GM03348 (cell line): ENCODE measurements at places on chromosomes 3 and 15.
A peak's percentile ranks its signal among the peaks of the same experiment; 100 is the strongest.

DNA sequence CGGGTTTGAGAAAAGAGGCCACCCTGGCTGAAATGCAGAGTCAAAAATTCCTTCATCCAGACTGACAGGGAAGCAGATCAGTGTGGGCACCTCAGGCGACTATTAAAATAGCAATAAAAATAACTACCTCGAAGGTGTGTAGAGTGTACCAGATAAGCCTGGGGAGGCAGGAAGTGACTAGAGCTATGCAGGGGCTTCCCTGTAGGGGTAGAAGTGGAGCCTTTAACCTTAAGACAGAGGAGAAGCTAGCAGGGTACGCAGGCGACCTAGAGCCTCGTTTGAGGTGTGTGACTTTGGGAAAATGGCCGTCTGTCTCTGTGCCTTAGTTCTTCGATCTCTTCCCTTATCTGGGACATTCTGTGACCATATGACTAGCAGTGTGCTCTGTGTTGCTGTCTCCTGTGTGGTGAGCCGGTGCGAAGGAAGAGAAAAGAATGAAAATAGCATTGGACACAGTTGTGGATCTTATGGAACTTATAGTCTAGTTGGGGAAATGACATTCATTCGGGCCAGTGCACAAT is 17.6 kb downstream of the BHLHE40 start:
- no peak for DNase-seq

DNA sequence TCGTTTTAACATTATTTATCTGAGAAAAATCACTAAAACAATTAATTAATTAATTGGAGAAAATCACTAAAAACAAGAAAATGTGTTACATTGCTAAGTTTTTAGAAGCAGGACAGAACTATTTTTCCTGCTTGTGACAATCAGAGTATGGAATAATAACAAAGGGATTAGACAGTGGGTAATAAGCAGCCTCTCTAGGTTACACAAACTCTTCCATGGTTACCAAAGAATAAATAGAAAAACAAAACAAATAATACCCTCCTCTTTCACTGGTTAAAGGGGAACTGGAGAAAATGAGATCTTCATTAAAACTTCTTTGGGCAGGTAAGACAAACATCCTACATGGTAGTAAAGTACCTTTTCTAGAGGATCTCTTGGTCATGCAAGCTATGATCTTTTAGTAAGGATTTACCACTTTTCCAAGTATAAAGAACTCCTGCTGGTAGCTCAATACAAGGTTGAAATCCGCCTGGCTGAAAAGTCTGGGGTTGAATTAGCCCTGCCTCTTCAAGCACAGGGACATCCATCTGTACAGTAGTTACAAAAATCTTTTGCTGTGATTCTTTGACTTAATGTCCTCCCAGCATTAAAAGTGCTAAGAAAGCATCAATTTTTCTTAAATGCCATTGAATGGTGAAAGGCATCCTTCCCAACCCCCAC is 2.5 kb upstream of the PLCH1 start:
- no peak for DNase-seq

DNA sequence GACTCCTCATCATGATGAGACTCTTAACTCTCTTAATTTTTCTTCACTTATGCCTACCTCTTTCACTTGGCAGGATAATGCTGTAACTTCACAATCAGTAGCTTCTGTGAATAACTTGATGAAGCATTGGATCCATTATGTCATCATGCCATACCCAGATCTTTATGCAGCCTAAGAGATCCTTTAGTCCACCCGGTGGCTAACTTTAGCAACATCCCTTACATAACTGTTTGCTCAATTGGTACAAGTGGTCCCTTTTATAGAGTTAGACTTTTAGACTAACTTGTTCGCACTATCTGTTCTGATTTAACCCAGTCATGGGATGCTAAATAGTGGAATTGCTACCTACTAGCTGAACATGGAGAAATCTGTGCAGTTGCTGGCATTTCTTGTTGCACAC is 184.5 kb downstream of the USP13 start:
- no peak for DNase-seq

DNA sequence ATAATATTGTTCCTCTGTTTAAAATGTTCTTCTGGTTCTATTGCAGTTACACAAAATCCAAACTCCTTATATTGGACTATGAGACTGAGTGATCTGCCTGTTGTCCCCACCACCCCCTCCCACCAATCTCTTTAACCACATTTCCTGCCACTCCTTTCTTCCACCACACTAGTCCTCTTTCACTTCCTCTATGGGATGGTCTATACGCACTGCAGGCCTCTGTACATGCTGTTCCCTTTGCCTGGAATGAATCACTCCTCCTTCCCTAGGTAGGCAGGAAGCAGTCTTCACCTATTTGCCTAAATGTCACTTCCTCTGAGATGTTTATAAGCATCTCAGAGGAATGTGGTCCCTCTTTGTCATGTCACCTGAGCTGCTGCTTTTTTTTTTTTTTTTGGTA is 4.0 kb downstream of the MAP2K1 start:
- DNase-seq = no peak

- DNase-seq = no peak
Observed at GRCh38 chr15:33959844-33960548, 8.3 kb upstream of the CHRM5 start.

- no peak for DNase-seq
Observed at GRCh38 chr3:185094697-185095096, 58.2 kb downstream of the C3orf70 start.

GRCh38 chr3:32499585-32499984 is 3.1 kb downstream of the CMTM6 start:
- DNase-seq = no peak

GRCh38 chr3:114299421-114299820 is 5.6 kb downstream of the TIGIT start:
- peak; percentile 33 for DNase-seq

- DNase-seq = no peak
Observed at GRCh38 chr15:27412415-27412814, 441.4 kb downstream of the GABRG3 start.

GRCh38 chr3:50319894-50320625 is 2.5 kb downstream of the HYAL2 start:
- DNase-seq = no peak

GRCh38 chr3:32176989-32177701 is 61.3 kb upstream of the CMTM8 start:
- DNase-seq = peak; percentile 45

- peak; percentile 81 for DNase-seq
Observed at GRCh38 chr3:119630128-119630879, 30.1 kb downstream of the POPDC2 start.

DNA sequence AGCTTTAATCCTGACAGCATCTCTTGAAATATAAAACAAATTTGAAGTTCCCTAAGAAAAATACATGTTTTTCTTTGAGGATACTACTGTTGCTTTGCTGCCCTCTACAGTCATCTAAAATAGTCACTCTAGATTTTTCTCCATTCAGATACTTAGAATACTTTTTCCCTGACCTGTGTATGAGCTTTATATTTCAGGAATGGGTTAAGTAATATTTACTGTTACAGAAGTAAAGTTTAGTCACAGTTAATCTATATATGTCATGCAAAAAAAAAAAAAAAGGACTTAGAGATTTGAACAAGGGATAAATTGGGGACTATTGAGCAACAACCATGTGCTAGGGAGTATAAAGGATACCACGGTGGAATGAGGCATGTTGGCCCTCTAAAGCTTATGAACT is 8.8 kb downstream of the NECTIN3 start:
- peak; percentile 44 for DNase-seq

DNA sequence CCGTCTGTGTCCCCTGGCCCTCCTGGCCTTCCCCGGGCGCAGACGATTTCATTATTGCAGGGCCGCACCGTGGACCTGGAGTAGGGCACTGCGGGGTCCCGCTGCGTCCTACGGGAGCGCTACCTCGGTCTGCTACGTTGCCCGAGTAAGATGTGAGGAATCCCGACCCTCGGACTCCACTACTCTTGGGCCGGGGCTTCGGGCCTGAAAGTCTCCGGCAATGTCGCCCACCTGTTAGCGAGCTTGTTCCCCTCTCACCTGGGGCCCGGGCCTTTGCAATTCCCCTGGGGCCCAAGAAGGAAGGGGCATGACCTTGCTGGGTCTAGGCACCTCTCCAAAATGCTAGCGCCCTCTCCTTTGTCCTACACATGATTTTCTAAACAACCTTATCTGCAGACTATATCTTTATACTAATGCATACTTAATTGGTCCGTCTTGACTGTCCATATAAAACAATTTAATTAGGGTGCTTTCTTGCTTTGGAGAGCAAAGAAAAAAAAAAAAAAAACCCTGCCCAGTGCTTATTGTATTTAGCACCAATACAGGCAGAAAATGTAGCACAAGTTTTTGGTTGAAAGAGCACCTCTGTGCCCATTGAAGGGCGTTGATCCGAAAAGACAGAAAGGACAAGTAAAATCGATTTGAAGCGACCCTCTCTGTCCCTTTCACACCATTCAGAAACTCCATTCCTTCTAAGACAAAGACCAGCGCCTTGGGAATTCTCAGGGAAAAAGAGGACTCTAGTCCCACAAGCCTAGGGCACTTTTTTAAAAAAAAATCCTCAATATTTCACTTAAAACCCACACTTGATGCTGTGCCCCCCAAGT is 7.0 kb upstream of the NR2F2 start:
- no peak for DNase-seq

DNA sequence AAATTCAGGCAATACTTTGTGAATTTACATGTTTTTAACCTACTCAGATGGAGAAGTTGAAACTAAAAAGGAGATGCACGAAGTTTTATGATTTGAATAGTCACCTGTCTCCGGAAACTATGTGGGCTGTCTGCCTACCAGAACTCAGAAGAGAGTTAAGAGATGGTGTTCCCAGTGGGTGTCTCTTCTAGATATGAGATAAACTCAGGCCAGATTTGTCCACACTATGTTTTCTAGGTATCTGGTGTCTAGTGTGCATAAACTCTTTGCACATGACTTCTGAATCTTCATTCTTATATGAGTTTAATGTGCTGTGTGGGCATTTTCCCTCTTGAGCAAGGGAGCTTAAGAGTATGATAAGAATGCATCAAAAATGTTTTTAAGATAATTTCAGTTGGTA is 222.8 kb downstream of the FOXP1 start:
- no peak for DNase-seq

DNA sequence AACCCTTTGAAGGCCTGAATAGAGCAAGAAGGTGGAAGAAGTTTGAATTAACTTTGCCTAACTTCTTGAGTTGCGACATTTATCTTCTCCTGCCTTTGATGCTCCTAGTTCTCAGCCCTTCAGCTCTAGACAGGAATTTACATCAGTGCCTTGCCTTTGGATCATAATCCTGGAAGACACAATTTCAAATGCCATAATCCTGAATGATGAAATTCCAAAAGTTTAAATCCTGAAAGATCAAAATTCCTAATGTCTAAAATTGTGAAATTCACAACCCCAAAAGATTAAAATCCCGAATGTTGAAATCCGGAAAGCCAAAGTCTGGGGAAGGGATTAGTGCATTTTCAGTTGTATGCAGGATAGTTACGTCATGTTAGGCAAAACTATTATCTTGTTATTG is 166.6 kb upstream of the PDZRN3 start:
- DNase-seq = no peak

GRCh38 chr15:101320501-101321052 is 25.5 kb upstream of the SNRPA1 start:
- no peak for DNase-seq

GRCh38 chr3:59116233-59116537 is 66.4 kb upstream of the CFAP20DC start:
- no peak for DNase-seq

GRCh38 chr15:70569091-70569713 is 194.2 kb downstream of the UACA start:
- DNase-seq = peak; percentile 66

DNA sequence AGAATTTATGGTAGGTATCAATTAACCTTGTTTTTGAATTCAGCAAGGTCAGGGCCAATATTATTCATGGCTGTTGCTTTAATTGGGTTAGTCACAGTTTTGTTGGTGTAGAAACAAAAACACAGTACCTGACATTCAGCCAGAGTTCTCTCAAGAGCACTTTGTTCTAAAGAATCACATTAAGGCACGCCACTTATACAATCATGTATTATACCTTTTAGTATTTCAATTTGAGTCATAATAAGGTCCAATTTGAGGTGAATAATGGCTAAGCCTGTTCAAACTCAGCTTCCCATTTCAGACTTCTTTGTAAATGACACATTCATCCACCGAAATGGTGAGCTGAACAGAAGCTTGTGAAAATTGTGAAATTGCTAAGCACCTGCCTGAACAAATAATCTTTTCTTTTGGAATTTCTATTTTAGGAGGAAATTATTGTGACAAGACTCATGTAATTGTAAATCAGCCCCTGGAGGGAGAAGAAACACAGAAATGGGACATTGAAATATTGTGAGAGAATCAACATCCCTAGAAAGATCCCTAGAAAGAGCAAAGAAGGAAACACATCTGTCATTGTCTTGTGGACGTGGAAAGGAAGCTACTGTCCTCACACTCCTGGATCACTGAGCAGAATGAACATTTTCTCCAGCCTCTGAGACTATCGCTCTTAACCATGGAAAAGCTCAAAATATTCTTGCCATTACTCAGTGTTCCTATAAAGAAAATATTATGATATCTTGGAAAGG is 29.3 kb downstream of the RIOX2 start:
- DNase-seq = no peak

DNA sequence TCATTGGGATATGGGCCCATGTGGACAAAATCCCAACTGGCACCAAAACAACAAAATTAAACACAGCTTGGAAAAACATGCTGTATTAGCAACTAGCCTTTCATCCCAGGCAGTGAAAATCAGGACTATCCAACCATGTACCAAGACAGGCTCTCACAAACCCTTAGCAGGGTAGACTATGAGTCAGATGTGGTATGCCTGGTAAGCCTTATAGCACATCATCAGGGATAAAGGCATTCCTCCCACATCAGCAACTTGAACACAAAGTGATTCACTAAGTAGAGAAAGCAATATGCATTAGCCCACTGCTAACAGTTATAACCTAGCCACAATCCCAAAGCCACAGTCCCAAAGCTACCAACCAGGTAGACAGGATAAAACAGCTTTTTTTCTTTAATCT is 8.0 kb downstream of the CEP152 start:
- DNase-seq = peak; percentile 69

GRCh38 chr3:61637088-61638051 is 76.0 kb downstream of the PTPRG start:
- no peak for DNase-seq

GRCh38 chr15:99121207-99121606 is 16.3 kb downstream of the SYNM start:
- no peak for DNase-seq

GRCh38 chr15:98760112-98760826 is 111.9 kb downstream of the IGF1R start:
- DNase-seq = peak; percentile 26

DNA sequence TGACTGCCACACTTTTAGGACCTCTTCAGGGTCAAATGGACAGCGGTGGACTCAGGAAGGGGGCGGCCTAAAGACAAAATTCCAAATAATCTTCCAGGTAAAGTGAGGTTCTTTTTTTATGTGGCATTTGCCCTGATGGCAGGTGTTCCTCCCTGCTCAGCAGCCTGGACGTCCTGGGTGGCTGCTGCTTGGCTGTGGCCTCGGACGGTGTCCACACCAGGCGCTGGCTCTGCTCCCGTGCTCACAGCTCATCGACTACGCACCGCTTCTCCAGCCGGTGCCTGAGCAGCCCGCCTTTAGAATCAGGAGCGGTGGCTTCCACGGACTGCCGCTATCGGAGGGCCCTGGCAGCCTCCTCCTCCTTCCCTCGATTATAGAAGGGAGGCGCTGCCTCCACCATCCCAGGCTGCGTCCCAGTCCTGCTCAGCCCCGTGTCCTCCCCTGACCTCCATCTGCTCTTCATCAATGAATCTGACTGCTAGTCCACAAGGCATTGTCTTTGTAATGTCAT is 41.9 kb downstream of the PCSK6 start:
- no peak for DNase-seq

GRCh38 chr15:55402707-55403106 is 5.5 kb downstream of the CCPG1 start:
- peak; percentile 24 for DNase-seq

GRCh38 chr15:51022206-51022605 is 72.5 kb downstream of the TNFAIP8L3 start:
- DNase-seq = no peak
